ENCODE measurements at places on chromosomes 5 and 9. TPM values are rescaled to one million over a fixed set of nuclear protein-coding genes. Genes with fewer than 3 reads are reported as not detected.

DNA sequence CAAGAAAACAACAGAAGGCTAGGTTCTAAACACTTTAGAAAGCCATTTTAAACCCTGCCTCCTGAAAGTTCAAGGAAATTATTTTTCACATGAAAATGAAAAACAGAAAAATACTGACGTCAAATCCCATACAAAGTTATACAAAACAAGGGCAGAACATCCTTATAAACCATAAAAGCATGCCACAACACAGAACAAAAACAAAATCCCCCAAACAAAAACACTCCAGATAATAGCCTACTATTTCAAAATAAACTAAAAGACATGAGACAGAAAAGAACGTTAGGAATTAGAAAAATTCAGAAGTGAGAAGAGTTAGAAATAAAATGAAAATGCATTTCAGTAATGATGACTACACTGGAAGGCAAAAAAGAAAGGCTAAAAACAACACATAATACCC lies 173.6 kb downstream of the DCP2 start:
- H3K36me3 ChIP-seq = no peaks in the 10 kb centered on the region
- H3K4me3 ChIP-seq = no peak overlapping the region
- no peak for DNase-seq
- no peaks in the 10 kb centered on the region for H3K4me1 ChIP-seq

- no peak overlapping the region for H3K4me3 ChIP-seq
- H3K36me3 ChIP-seq = no peaks in the 10 kb centered on the region
- H3K4me1 ChIP-seq = no peaks in the 10 kb centered on the region
- no peaks in the 10 kb centered on the region for H3K27me3 ChIP-seq
These were observed 566.4 kb downstream of the EFNA5 start for GRCh38 chr5:107104040-107104995.

PAPPA gene
- not detected for total RNA-seq

DNA sequence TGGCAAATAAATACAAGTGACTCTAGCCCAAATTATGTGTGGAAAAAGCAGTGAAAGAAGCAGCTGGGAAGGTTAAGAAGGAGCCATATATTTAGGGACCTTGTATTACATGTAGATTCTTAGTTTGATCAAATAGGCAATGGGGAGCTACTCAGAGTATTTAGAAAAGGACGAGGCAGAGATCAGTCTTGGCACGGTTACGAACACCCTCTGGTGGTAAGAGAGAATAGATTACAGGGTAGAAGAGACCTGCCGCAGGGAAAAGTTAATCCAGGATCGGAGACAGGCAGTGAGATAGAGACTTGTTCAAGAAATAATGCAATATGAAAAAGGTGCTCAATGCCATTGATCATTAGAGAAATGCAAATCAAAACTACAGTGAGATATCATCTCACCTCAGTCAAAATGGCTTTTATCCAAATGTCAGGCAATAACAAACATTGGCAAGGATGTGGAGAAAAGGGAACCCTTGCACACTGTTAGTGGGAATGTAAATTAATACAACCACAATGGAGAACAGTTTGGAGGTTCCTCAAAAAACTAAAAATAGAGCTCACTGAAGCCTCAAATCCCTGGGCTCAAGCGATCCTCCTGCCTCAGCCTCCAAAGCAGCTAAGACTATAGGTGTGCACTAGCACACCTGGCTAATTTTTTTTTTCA lies 12.0 kb downstream of the INIP start:
- no peak overlapping the region for H3K27ac ChIP-seq
- no peaks in the 10 kb centered on the region for H3K27me3 ChIP-seq
- peaks cover 14% of the 10 kb centered on the region for H3K36me3 ChIP-seq
- DNase-seq = no peak
- peaks cover 8% of the 10 kb centered on the region for H3K4me1 ChIP-seq

- H3K4me3 ChIP-seq = no peak overlapping the region
- no peaks in the 10 kb centered on the region for H3K4me1 ChIP-seq
- H3K36me3 ChIP-seq = peaks cover 15% of the 10 kb centered on the region
- DNase-seq = no peak
These were observed 235.5 kb downstream of the RFX3 start for GRCh38 chr9:3290231-3290840.

- DNase-seq = no peak
- H3K27ac ChIP-seq = no peak overlapping the region
- H3K27me3 ChIP-seq = no peaks in the 10 kb centered on the region
- H3K36me3 ChIP-seq = no peaks in the 10 kb centered on the region
These were observed 157.7 kb downstream of the CEP120 start for GRCh38 chr5:123265551-123265950.
